ENCODE measurements at places on chromosomes 16 and 17.

DNA sequence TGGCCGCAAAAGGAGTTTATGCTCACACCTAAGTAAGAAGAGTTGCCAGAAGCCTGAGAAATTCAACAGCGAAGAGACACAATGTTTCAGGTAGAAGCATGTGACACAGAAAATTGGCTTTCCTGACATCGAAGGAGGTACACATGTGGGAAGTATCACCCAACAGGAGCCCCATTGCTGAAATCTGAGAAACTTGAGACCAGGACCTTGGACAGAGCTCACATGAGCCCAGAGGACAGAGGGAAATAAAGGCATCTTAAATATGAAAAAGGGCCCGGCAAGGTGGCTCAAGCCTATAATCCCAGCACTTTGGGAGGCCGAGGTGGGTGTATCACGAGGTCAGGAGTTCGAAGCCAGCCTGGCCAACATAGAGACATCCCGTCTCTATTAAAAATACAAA is 304.1 kb upstream of the C16orf82 start:
- DNase-seq, result no peak

- no peak for DNase-seq
Observed at GRCh38 chr17:75064867-75065561, 18.0 kb downstream of the KCTD2 start.

GRCh38 chr17:38577645-38578173 is 28.0 kb downstream of the SRCIN1 start:
- no peak for DNase-seq

GRCh38 chr17:74566132-74566753 is 1.1 kb downstream of the CD300H start:
- no peak for DNase-seq

- no peak for DNase-seq
Observed at GRCh38 chr17:41338961-41339485, 11.6 kb downstream of the KRT33A start.

DNA sequence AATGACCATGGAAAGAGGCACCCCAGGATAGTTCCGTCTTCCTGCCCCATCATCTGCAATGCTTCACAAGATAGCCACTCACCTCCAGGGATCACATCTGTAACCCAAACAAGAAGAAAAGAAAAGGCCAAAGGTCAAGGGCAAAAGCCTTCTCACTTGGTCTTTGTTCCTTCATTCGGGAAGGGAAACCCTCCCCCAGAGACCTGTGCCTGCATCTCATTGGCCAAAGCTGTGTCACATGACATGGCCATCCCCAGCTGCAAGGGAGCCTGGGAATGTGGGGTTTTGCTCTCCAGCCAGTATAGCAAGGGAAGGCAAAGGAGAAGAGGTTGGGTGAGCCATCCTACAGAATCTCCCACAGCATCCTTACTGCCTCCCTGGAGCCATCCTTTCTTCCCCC is 47.9 kb downstream of the NOL11 start:
- DNase-seq, result no peak

DNA sequence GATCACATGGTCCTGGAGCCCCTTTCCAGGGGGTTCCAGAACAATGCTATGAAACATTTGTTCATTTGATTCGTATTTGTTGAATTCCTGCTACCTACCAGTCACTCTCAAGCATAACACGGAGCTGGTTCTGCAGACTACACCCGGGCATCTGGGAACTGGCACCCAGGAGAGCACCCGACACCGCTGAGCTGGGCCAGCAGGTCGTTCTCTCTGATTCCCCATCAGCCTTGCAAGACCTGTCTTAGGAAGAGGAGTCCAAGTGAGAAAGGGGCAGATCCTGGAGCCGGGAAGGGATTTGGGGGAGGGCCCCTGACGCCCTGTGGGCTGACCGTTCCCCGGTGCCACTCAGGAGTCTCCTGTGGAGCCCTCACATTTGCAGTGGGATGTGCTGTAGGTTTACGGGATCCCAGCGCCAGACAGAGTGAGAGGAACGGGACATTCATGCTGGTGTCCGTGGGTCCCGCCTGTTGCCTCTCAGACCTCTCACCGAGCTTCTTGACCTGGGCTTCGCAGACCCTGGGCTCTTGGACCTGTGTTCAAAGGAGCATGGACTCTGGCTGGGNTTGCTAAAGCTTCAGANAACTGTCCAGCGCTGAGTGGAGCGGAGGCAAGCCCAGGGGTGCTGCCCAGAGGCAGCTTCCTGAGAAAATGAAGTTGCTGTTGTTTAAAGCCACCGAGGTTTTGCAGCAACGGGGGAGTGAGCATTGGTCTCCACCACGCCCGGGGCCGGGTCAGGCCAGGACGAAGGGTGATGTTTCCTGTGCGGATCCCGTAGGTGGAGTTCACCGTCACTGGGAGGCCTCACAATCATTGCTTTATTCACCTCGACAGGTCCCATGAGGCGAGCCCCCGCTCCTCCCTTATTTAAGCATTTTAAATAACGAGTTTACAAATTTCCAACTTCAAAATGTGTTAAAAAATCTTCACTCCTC is 49.2 kb downstream of the METRNL start:
- DNase-seq, result no peak

DNA sequence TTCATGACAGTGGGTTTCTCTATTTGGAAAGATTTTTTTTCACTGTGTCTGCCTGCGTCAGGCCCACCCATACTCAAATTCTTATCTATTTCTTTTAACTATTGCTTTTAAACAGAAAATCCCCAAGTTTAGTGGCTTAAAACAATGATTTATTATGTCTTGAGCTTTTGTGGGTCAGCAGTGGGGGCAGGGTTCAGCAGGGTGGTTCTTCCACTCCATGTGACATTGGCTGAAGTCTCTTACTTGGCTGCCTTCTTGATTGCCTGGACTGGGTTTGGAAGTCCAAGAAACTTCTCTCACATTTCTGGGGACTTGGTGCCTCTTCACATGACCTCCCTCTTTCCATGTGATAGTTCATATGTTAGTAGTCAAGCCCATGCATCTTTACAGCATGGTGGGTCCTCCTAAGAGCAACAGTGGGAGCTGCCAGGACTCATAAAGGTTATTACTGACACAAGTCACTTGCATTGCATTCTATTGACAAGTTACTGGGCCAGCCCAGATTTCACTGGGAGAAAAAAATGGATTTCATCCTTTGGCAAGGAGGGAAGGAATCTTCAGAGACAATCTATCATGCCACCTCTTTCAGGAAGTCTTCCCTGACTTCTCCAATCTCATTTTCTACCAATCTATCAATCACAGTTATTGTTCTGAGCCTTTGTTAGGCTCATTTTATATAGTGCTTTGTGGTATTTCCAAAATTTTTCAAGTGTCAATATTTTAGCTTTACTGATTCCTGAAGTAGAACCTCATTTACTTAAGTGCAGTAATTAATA is 436.1 kb downstream of the XYLT1 start:
- no peak for DNase-seq

GRCh38 chr17:66431910-66432309 is 129.5 kb downstream of the PRKCA start:
- DNase-seq, result no peak

- DNase-seq, result peak; percentile 57
Observed at GRCh38 chr16:84647828-84648594, at the start of gene KLHL36. KLHL36 (plus strand) TSS chr16:84648511; CDS start chr16:84650868, 2,357 bp downstream.

- no peak for DNase-seq
Observed at GRCh38 chr17:79887451-79887991, 48.3 kb upstream of the CBX4 start.
